ENCODE measurements at places on chromosomes 1 and 21. TPM values are rescaled to one million over a fixed set of nuclear protein-coding genes. Genes with fewer than 3 reads are reported as not detected.

SLC27A3 gene
- polyA plus RNA-seq = 29.3 TPM

DNA sequence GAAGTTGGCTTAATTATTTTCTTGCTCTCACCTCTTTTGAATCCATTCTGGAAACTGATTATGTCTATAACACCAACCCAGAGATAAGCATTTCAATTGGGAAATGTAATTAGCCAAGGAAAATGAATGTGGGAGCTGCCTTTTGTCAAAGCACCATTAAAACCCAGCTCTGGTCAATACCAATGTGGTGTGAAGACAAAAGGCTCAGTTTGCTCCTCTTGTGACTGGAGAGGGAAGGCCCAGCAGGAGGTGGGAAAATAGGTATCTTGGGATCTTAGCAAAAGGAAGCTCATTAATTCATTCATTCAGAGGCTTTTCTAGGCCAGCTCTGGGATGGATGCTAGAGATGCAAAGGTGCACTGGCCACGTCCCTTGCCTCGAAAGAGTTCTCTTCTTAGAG is 75.0 kb upstream of the SELENON start:
- DNase-seq = no peak

GRCh38 chr21:30733026-30733425 is 14.0 kb downstream of the KRTAP21-2 start:
- no peak for DNase-seq

DNA sequence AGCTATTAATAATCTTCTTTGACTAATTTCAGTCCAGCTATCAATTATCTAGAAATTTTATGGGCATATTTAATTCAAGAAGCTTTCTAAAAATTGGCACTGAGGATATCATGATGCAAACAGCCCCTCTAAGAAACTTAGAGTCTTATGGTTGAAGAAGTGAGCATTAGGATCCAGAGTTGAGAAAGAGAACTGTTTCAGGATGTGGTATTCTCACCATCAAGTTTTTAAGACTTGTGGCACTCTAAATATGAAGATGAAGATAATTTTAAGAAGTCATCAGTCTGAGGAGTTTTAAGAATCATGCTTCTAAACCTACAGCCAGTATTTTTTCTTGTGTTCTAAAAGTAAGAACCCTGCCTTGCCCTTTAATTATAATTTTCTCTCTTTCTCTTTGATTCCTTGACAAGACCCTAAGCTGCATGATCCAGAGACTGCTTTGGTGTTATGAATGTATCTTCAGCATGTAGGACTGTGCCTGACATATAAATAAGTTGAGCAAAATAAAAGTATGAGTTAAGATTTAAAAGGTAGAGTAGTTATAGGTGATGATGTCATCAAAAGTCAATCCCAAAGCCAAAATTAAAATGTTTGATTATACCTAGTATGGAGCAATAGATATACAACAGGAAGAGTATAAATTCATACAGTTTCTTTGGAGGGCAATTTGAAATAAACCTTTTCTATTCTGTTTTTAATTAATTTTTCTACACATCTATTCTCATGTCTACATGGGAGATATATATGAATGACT is 39.1 kb downstream of the RPS6KC1 start:
- DNase-seq = no peak
